ENCODE measurements at places on chromosomes 1 and 21.
A peak's percentile ranks its signal among the peaks of the same experiment; 100 is the strongest.

DNA sequence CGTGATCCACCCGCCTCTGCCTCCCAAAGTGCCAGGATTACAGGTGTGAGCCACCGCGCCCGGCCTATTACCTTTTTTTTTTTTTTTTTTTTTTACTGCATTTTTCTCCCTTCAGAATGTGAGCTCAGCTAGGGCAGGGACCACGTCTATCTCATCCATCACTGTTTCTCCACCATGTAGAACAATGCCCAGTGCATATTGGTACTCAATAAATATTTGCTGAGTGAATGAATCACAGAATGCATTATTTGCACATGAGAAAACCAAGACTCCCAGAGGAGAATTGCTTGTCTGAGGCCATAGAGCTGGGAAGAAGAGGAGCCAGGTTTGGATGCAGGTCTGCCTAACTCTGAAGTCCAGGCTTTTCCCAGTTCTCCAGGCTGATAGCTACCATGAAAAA, 8.2 kb upstream of the SLC9A1 start:
- DNase-seq: no peak

- DNase-seq: no peak
Observed at GRCh38 chr1:32801096-32801715, 16.0 kb downstream of the YARS1 start.

DNA sequence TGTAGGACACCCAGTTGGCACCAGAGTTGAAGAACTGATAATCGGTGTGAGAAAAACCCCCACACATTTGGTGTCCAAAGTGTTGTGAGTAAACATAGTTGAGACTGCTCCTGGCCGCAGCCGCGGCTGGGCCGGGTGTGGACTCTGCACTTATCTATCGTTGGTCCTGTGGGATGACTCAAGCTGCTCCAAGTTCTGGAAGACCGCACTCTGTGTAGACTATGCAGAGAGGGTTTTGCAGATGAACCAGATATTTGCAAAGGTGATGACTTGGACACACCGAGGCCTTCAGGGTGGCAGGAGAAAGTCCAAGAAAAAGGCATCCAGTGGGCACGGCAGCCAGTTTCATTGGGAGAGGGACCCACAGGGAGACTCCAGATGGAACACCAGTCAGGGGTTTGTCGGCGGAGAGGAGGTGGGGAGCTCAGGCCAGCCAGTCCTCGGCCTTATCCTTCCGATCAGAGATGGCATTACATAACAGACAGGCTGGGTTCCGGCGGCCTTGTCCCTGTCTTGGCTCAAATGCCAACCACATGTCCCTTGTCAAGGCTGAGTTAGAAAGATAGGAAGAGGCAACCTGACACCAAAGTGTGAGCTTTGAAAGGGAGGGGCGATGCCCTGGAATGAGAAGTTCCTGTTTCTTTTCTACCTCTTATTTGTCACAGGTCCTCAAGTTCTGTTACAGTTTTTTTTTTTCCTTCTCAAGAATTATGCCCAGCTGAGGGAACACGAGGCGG, 21.1 kb downstream of the C2CD2 start:
- DNase-seq: no peak

- DNase-seq: no peak
Observed at GRCh38 chr1:11749203-11749689, 12.7 kb upstream of the C1orf167 start.

- no peak for DNase-seq
Observed at GRCh38 chr1:147673816-147674215, 3.5 kb upstream of the ACP6 start.

DNA sequence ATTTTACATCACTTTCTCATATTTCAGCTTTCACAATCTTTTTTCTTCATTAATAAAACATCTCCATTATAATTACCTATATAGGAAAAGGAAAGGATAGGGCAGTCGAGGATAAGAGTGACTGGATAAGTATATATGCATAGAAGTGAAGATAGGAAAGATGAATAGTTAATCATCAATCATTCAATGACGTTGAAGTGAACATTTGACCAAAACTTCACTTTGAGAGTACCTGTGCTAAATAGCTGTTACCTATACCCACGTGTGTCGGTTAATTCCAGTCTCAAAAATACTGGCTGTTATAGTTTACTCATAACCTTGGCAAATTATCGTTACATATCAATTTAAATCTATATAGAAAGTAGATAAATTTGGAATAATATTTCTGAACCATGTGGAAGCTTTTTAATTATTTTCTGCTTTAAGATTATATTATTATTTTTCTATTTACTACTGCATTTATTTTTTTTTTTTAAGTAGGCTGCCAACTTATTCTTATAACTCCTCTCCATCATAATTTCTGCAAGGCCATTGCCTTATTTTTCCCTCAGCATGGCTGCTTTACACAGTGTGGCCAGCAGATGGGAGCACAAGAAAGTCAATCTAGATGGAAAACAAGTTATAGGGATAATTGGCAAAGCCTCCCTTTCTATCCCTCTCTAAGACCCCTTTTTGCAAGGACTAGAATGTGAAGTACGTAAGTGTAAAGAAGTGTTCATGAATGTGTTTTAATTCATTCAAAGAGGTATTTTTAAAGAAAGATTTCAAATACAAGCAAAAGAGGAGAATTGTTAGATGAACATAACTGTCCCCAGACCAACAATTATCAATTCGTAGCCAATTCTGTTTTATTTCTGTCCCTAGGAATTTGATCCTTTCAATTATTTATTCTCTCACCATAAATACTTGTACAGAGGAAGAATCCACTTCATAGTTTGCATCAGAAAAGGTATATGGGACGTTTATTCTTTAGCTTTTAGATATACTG, 290.4 kb downstream of the KCNT2 start:
- peak; percentile 9 for DNase-seq

GRCh38 chr1:91635763-91636162, 135.1 kb downstream of the CDC7 start:
- peak; percentile 33 for DNase-seq

DNA sequence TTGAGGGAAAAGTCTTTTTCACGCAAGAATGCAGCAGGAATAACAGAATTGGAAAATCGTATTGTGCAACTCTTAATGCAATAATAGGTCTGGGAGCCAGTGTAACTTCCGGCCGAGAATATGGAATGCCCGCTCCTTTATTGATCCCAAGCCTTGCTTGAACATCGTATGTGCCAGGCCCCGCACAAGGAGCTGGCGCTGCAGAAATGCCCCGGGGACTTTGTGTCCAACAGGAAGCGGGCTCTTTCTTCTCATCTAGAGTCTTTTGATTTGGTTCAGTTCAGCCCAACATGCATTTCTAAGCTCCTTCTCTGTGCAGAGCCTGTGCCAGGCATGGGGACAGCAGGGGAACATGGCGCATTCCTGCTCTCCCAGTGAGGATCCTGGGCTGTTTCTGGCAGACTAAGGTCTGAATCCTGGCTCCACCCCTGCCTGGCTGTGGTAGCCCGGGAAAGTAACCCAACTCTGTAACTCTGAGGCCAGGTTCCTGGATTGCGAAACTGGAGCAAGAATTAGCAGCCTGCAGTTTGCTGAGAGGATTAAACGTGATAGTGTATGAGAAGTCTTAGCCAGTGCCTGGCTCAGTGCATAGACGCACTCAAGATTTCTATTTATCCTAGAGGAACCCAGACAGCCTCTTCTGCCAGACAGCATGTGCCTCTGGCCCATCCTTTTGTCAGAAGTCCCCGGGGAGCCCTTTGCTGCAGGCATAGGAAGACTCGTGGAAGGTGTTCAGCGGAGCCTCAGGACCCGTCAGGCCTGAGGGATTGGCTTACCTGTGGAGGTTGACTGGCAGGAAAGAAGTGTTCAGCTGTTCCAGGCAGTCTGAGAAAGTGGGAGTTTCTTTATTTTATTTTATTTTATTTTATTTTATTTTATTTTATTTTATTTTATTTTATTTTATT, 987 bp upstream of the CDCP2 start:
- peak; percentile 50 for DNase-seq

- DNase-seq: peak; percentile 92
Observed at GRCh38 chr1:52955129-52955970, 28.3 kb downstream of the SCP2 start.

DNA sequence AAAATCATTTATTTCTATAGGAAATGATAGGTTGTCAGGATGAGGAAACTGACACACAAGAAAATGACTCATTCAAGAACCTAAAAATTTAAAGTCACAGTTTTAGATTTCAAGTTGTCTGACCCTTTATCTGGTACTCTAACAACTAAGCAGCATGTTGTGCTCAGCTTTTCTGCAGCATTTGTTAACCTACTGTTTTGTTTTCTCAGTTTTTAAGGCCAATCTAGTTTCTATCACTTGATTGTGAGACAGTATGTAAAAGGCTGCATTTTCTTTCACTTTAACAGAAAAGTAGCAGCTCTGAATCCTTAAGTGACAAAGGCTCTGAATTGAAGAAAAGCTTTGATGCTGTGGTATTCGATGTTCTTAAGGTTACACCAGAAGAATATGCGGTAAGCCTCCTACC, 59.1 kb downstream of the RALGPS2 start:
- no peak for DNase-seq

GRCh38 chr1:161382214-161383019, 14.7 kb upstream of the CFAP126 start:
- DNase-seq: no peak

DNA sequence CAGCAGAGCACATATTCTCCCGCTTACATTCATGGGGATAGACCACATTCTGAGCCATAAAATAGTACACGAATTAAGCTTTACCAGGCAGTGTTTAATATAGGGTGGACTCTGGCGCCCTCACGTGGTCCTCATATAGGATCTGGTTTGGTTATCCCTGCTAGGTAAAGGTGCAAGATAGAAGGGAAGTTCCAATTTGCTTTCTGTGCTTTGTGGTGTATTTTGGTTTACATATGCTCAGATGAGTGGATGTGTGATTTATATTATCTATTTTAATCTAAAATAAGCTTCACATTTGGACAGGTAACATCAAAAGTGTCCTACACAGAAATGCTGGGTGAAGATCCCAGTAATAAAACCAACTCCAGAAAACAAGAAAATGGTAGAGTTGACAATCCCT, 3.6 kb downstream of the CR1 start:
- DNase-seq: peak; percentile 24

- no peak for DNase-seq
Observed at GRCh38 chr1:12475530-12475934, 142.5 kb downstream of the DHRS3 start.

DNA sequence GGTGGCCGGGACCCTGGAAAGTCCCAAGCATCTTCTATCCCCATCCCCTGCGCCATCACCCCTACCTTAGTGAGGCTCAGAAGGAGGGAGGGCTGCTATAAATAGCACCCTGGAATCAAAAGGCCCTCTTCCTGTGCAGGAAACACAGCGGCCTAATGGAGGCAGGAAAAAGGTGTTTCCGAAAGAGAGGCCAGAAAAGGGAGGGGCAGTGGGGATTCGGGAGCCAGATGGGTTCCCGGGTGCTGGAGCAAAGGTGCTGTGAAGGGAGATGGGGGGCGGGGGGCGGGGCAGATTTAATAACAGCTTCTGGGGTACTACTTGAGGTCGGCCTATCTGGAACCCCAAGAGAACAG, 16.6 kb downstream of the NAV1 start:
- DNase-seq: no peak

GRCh38 chr1:204283711-204284651, 70.2 kb upstream of the GOLT1A start:
- no peak for DNase-seq

DNA sequence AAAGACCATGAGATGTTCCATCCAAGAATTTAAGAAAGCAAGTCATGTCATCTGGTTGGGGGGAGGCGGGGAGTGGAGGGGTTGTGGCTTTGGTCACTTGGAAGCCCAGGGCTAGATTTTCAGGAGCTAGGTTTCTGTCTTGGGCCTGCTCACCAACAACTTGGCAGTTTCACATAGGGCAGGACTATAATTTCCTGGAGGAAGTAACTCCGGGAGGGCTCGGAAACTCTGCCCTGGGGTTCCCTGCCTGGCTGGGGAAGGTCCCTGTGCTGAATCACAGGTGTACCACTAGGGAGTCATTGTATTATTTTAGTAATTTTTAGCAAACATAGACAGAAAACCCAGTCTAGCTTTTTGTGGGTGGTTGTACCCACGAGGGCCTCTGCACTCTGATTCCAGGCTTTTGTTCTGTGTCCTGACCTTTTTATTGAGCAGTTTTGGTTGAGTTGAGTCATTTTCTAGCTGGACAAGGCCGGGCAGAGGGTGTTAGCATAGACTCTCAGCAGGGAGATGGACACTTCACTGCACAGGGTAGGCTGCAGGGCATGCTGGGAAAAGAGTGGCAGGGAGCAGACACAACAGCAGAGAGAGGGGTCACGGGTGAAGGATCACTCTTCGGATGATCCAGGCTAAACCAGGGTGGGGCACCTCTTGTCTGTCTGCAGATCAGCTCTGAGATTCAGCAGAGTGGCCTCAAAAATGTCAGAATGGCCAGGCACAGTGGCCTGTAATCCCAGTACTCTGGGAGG, 144.7 kb downstream of the GRIK3 start:
- no peak for DNase-seq

GRCh38 chr1:96596226-96596922, 125.2 kb upstream of the PTBP2 start:
- DNase-seq: no peak

DNA sequence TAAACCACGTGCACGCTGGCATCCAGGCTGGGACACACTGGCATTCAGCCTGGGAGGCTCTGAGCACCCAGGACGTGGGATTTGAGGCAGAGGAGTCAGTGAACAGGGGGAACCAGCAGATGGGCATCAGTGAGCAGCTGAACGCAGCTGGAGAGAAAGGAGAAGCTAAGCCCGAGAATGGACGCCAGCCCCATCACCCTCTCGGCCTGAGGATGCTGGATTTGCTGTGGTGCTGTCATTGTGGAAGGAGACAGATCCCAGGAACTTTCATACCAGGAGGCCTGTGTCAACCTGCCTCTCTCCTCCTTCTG, 132.8 kb downstream of the PGBD5 start:
- no peak for DNase-seq

DNA sequence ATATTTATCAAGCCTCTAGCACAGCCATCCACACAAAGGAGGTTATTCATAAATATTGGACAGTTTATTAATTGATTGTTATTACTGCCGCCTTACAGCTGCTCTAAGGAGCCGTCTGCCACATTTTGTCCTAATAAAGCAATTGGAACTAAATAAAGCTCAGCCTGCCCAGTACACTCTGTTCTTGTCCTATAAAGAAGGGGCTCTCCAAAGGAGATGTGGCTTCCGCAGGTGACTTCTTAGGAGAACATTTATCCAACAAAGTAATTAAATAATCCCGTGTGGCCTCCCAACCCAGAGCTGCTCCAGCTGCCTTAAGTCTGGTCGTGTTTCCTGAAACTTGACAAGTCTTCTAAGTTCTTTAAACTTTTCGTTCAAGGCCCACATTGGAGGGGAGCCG, 497.7 kb downstream of the NPHP4 start:
- DNase-seq: no peak

DNA sequence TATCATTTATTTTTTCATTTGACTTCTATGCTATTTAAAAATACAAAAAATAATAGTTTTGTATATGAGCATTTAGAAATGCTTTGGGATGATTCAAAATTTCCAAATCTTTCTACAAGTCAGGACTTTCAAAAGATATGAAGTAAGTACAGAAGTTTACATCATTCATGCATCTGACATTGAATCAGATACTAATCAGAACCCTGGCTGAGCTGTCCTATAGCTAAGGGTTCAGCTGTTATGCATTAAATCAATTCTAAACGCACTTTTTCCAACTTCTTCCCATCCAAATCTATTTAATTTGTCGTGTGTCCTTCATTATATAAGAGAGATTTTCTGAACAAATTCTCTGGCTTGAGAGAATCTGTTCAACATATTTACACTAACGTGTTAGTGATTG, 779.4 kb downstream of the LTN1 start:
- no peak for DNase-seq

Measured in GM04504 (cell line).